ENCODE measurements at places on chromosomes 12 and 14. TPM values are rescaled to one million over a fixed set of nuclear protein-coding genes. Genes with fewer than 3 reads are reported as not detected.

DNA sequence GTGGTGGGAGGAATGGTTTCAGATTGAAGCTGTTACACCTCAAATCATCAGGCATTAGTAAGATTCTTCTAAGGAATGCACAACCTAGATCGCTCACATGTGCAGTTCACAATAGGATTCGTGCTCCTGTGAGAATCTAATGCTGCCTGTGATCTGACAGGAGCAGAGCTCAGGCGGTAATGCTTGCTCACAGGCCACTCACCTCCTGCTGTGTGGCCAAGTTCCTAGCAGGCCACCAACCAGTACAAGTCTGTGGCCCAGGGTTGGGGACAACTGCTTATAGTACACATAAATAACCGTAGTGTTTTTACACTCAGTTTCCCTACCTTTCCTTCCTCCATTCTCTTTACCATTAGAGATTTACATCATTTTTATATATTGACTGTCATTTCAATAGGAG, 121.4 kb downstream of the SLCO1B3 start:
- DNase-seq: no peak

DNA sequence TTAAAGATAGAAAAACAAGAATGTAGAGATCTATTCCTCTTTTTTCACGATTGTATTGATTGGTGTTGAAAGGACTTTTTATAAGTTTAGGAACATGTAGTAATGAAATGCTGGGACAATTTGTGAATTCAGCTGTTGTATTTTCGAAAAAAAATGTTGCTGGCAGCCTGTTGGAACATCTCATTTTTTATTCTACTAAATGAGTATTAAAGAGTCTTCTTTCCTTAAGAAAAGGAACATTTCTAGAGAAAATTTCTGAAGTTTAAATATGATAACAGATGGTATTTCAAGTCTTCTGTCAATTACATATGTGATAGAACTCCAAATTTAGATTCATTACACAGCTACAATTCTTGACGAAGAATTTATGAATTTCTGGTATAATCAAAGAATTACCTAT, 189.6 kb downstream of the TMEM117 start:
- no peak for DNase-seq

GRCh38 chr14:57066887-57067513, 201.7 kb downstream of the EXOC5 start:
- DNase-seq: peak; percentile 26

DNA sequence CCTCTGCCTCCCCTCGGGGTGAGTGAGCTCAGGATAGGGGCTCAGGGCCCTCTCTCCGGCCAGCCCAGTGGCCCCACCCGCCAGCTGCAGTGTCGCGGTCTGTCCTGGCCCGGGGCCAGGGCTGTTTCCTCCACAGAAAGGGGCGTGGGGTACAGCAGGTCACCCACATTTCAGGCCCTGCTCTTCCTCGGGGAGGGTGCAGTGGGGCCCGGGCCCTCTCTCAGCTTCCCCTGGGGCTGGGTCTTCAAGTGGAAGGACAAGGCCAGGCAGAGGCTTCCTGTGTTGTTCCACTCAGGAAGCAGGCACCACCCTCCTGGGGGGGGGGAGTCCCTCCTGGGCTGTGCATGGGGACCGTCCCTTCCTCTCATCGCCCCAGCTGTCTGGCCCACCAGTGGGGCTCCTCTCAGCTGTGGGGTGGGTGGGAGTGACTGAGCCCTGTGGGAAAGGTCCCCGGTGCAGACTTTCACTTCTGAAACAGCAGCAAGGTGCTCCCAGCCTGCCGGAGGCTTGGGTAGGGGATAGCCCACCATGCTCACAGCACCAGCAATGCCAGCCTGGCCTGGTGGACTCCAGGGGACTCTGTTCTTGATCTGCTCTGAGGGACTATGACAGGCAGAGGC, 3.7 kb downstream of the GPR132 start:
- no peak for DNase-seq

DNA sequence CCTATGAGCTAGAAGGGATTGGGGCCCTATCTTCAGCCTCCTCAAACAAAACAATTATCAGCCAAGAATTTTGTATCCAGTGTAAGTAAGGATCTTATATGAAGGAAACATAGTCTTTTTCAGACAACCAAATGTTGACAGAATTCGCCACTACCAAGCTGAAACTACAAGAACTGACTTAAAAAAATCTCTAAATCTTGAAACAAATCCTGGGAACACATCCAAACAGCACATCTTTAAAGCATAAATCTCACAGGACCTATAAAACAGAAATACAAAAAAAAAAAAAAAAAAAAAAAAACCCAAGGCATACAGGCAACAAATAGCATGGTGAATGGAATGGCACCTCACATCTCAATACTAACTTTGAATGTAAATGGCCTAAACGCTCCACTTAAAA, 41.3 kb upstream of the LMNTD1 start:
- DNase-seq: no peak

CLEC7A gene
- 12.7 TPM for total RNA-seq

DNA sequence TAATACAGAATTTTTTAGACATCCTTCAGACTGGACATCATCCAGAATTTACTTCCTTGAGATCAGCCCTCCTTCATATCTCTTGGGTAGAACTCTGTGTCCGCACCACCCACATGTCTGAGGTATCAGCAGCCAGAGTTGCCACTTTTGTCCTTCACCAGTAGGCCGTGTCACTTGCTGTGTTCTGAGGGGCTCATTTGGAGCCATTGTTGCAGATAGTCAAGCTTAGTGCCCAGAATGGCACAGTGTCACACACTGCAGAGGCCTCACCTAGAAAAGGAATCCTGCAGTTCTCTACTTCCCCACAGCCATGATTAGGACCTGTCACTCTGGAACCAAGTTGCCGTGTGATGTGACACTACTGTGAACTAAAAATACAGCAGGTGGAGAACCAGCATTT, 36.9 kb upstream of the KCNK13 start:
- DNase-seq: no peak

- DNase-seq: no peak
Measured at GRCh38 chr12:12686925-12687324, 9.1 kb downstream of the GPR19 start.

Data from ovary (tissue), 10 donors.